Activated CD4-positive, alpha-beta T cell treated with anti-CD3 and anti-CD28 coated beads, Interleukin-2, amount 50 U/mL, for 16 hours (primary cell): ENCODE measurements at places on chromosomes 7 and 10.

DNA sequence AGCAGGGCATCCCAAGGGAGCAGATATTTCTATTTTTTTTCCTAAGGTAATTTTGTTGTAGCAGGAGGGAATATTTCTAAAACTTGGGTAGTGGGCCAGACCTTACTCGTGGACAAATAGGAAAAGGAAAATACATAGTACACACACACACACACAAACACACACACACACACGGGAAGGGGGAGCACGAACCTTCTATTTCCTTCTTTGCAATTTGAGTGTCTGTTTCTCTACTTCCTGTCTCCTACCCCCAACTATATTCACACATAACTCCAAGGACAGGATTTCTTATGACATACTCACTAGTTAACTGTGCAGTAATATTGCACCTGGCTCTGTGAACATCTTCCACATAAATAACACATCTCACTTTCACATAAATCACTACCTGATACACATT lies 4.4 kb downstream of the LDB1 start:
- DNase-seq = peak; percentile 33

- no peak for DNase-seq
Observed at GRCh38 chr10:116296291-116296721, 23.3 kb upstream of the GFRA1 start.

- no peak for DNase-seq
Observed at GRCh38 chr7:118684796-118685195, 460.3 kb downstream of the ANKRD7 start.

DNA sequence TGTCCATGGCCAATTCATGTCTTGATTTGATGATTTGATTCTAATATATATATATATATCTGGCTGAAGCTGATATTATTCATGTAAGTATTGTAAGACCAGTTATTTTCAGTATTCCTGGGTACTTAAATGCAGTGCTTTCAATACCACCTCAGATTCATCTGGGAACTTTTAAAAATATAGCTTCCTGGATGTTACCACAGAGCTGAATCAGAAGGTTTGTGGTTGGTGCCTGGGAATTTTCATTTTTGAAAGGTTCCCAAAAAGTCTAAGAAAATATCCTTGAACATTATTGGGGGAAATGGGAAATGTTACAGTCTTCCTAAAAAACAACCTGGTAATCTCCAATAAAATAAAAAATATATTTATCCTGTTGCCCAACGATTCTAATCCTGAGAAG lies 10.7 kb upstream of the PPP3CB start:
- no peak for DNase-seq
